Activated CD4-positive, alpha-beta T cell treated with anti-CD3 and anti-CD28 coated beads for 24 hours (primary cell): ENCODE measurements at places on chromosomes 6 and 20.
A peak's percentile ranks its signal among the peaks of the same experiment; 100 is the strongest.

DNA sequence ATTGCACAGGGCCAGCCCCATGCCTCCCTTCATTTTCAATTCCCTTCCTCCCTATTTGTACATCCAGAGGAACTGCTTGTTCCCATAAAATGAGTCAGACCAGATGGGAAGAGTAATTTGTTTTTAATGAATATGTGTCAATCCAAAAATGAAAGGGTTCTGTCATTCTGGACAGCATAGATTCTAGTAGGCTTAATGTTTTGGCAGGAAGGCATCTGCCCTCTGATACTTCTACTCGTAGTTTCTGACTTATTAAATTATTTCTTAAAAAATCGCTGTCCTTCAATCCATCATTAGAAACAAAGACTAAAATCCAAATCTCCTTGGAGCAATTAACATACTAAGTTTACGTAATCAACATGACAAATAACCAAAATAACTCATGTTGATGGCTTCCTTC, 665.5 kb downstream of the TENT5A start:
- no peak for DNase-seq

DNA sequence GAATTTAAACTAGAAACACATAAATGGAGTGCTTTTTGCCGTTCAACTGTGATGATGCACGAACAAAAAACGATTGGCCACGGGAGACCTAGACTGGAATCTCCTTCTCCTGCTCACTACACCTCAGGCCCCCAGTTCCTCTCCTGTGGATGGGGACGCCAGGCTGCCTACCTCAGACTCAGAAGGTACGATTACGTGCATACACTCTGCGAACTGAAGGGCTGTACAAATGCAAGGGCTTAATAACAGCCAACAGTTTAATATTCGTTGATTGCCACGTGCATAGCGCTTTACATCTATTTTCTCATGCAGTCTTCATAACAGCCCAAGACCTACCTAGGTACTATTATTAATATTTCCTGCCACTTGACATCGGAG, 495 bp upstream of the ARMC2 start:
- no peak for DNase-seq

DNA sequence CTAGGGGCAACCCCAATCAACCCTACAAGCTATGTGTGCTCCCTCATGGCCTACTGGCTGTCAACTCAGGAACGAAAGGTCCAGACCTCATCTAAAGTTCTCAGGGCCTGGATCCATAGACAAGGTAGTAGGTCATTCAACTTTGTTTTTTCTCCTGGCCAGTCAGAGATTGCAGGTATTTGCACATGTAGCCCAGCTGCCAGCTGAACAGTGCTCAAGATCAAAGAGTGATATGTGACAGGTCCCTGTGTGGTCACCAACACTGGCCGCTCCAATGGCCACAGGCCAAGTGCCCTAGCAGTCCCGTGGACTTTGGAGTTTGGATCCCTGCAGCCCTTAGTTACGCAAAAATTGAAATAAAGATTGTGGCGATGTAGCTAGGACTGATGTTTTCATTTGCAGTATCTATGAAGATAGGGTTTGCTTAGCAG, 60.6 kb upstream of the ATXN1 start:
- no peak for DNase-seq

- no peak for DNase-seq
These were observed 44.2 kb upstream of the ARFGEF2 start for GRCh38 chr20:48877304-48877703.

GRCh38 chr20:7136886-7137285, 369.4 kb downstream of the BMP2 start:
- DNase-seq: no peak

DNA sequence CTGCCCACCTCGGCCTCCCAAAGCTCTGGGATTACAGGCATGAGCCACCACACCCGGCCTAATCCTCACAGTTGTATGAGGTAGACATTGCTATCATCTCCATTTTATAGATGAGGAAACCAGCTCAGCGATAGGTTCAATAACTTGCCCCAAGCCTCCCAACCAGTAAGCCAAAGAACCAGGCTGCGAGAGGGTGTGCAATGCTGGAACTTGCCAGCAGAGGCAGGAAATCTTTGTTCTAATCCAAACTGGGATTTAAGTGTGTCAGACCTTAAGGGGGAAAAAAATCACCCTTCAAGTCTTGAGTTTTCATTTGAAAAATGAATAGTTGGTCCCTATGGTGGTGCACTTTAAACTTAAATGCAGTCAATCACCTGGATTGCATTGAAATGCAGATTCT, 20.1 kb upstream of the RNGTT start:
- DNase-seq: no peak

- DNase-seq: no peak
These were observed 291.9 kb upstream of the PRDM1 start for GRCh38 chr6:105794239-105794638.

DNA sequence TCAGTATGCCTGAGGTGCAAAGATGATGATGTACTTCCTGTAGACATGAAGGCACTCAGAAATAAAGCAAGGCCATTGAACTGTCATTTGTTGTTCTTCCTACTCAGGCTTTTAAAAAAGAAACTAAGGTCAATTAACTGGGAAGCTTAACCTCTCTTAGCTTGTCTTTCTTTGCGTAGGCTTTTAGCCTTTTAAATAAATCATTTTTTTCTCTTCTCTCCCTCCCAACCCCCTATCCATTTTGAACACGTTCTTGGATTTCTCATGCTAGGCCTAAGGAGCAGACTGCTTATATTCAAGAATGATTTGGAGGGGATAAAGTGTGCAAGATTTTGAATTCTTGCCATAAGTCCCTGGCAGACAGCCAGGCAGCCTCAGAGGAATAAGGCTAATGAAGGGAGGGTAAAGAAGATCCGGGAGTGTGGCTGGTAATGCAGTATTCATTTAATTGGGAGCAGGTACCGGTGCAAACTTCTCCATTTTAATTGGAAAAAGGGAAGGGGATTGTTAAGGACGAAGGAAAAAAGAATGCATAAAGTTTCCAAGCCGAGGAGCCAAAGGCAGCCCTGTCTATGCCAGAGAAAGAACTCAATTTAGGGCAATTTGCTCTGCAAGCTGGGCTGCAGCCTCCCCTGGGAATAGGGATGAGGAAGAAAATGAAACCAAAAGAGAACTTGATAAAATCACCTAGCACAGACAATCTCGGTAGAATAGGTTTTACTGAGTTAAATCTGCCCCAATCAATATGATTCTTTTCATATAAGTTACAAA, 343.8 kb upstream of the MMS22L start:
- no peak for DNase-seq

DNA sequence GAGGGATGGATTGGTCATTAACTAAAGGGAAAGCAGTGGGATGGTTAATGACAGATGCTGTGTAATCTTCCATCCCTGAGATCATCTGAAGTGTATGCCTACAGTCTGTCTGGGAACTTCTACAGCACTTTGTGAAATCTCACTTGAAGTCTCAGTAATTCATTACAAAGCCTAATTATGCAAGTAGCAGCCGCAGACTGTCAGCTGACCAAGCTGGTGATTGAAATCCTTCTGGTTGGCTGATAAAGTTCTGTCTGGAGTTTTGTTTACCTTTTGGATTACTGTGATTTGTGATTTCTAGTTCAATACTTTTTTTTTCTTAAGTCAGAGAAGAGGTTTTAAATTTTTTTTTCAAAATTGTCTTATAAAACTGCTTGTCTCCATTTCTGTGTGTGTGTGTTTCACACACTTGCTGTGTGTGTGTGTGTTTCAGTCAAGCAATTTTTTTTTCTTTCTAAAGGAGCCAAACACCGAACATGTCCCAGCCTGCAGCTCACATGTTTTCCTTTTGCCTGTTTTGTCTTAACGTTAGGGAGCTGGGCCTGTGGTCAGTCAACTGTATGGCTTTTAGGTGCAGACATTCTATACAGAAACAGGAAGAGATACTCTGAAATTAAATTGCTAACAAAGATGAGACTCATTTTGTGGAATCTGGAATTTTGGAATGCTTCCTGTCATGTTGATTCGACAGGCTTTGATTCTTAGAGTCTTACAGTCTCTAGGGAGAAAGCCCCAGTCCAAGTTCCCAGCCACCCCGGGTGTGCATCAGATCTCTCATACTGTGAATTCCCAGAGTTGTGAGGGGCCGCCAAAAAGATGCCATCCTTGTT, 28.5 kb upstream of the ADGRF4 start:
- no peak for DNase-seq

GRCh38 chr6:53487080-53487479, 57.8 kb downstream of the GCLC start:
- DNase-seq: no peak

DNA sequence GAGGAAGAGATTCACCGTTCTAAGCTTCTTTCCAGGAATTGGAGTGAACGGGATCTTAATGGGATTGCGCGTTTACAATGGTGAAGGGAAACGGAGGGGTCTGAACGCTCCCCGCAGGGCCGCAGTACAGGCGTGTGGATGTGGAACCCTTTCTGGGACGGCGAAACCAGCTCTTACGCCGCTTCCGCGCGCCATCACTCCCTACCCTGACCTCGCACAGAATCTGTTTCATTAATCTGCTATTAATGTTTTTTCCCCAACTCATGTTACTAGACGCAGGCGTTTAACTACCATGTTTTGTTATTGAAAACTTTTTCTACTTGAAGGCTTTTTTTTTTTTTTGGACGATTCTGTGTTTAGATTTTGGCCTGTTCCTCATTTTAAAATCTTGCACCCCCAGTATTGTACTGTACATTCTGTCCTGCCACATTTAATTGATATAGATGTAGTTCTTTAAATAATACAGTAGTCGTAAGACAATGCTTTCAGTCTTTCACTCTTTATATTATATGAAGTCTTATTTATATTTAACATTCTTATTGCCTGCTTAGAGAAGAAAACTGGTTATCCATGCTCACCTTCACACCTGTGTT, 696 bp upstream of the SUPT3H start:
- DNase-seq: peak; percentile 21
